ENCODE measurements at places on chromosomes 1 and 21. TPM values are rescaled to one million over a fixed set of nuclear protein-coding genes. Genes with fewer than 3 reads are reported as not detected.

DNA sequence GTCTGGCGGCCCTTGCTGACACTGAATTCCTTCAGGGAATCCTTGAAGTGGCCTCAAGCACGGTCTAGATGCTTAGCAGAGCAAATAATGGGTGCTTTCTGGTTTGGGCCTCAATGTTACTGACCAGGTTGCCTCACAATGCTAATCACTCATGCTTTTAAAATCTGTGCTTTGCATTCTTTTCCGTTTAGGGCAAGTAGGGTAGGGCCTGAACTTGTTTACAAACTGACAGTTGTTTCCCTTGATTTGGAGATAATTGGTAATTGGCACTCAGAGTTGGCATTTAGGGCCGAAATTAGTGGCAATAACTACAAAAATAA lies 1.4 kb downstream of the VPS13D start:
- DNase-seq, result peak; percentile 26

DNA sequence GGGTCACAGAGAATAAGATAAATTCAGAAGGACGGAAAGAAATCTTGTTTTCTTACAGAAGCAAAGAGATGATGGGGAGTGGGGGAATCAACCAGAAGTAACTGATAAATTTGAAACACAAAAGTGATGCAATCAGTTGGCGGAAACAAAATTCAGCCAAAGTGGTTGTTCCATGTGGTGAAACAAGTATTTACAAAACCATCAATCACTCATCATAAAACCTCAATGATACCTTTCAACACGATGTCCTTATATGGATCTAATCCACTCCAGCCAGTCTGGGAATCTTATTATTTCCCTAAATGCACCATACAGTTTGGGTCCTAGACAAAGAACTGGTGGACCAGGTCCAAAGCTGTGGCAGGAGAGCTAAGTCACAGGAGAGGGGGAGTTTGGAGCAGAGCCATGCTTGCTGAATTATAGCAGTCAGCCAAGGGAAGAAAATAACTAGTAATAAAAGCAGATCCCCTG lies 303.8 kb upstream of the LRRC7 start:
- peak; percentile 94 for DNase-seq

DNA sequence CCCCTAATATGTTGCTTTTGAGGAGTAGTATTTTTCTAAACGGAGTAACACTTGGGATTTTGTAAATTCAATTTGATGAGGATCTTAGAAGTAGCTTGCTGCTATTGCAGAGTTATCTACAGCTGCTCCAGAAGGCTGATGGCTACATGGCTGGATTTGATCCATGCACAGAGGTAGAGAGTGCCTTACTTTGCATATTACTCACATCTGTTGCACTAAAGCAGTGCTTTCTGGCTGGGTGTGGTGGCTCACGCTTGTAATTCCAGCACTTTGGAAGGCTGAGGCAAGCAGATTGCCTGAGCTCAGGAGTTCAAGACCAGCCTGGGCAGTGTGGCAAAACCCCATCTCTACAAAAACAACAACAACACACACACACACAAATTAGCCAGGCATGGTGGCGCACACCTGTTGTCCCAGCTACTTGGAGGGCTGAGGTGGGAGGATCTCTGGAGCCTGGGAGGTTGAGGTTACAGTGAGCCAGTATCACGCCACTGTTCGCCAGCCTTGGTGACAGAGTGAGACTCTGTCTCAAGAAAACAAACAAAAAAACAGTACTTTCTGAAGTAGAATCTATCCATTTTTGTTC lies 24.6 kb downstream of the RALGPS2 start:
- DNase-seq, result no peak

DNA sequence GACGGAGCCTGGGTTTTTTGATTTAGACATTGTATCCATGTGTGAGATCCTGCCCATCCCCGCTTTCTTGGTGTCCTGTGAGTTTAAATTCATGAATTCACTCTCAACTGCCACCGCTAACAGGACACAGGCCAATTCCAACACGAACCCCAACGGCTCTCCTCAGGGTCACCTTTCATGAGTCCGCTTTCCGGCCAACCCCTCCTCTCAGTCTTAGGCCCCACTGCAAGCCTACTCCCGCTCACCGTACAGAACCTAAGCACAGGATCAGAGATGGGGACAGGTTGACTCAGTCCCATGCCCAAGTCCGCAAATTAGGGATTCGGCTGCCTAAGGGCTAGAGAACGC lies 238 bp upstream of the SCP2 start:
- no peak for DNase-seq

Gene SYT11
- polyA plus RNA-seq, result 7.3 TPM

Gene ILF2
- 133 TPM for polyA plus RNA-seq

All from lung (tissue), 17 donors.